HFFc6 (cell line): ENCODE measurements at places on chromosomes 16 and 17. TPM values are rescaled to one million over a fixed set of nuclear protein-coding genes. Genes with fewer than 3 reads are reported as not detected.

The KRTAP1-1 gene
- total RNA-seq, result 0.21 to 1.0 TPM (median 0.55 TPM) in 3 replicates

GRCh38 chr16:86955136-86955855 is 361.9 kb downstream of the C16orf95 start:
- no peak overlapping the region for H3K27ac ChIP-seq
- no peaks in the 10 kb centered on the region for H3K36me3 ChIP-seq
- peaks cover 21% of the 10 kb centered on the region for H3K27me3 ChIP-seq
- no peak for DNase-seq
- H3K4me1 ChIP-seq, result peaks cover 2% of the 10 kb centered on the region

DNA sequence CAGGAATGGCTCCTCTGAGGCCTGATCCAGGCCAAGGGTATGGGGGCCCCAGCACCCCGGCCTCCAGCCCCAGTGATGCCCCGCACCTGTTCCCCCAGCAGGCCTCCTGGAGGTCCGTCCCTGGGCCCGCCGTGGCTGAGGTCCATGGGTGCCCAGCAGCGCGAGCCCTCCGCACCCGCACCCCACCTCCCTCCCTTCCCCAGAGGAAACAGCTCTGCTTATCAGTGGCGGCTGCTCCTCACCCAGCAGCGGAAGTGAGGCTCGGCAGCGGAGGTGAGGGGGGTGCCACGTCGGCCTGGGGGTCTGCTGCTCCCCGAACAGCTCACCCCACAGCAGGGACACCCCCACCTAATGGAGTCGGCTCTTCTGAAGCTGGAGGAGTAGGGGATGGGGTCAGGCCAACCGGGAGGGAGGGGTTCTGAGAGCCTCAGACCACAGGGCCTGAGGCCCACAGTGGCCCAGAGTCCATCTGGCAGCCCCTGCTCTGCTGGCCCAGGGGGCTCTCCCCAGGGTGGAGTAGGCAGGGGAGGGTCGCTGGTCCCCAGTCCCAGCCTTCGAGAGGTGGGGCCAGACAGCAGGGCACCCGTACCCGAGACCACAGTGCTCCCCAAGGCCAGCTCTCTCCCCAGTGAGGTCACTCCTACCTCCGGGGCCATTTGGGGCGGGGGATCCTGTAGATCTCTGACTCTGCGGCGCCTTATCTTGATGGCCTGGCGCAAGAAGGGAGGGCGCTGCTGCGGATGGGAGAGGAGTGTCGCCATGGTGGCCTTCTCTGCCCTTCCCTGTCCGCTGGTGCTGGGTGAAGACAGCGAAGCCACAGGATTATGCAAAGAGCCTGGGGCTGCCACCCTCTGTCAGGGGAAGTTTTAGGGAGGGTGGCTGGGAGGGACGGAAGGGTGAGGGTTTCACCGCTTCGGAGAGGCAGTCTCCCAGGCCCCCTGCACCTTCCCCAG is at the start of gene UNC13D:
Gene UNC13D, minus strand, starts transcription at position 828 of the 953 bp plus-strand sequence. Its CDS starts 67 bp downstream, at position 761.
- no peak within 1 kb of the TSS for H3K4me3 ChIP-seq
- DNase-seq, result no peak
- no peak within 1 kb of the TSS for H3K27ac ChIP-seq
- H3K36me3 ChIP-seq, result peaks cover 7% of the 10 kb centered on the region

GRCh38 chr16:24149102-24149501 is 107.0 kb upstream of the CACNG3 start:
- no peaks in the 10 kb centered on the region for H3K27me3 ChIP-seq
- no peak for DNase-seq
- no peak overlapping the region for H3K27ac ChIP-seq
- H3K36me3 ChIP-seq, result no peaks in the 10 kb centered on the region
- no peak overlapping the region for H3K4me3 ChIP-seq
- H3K4me1 ChIP-seq, result no peaks in the 10 kb centered on the region

DNA sequence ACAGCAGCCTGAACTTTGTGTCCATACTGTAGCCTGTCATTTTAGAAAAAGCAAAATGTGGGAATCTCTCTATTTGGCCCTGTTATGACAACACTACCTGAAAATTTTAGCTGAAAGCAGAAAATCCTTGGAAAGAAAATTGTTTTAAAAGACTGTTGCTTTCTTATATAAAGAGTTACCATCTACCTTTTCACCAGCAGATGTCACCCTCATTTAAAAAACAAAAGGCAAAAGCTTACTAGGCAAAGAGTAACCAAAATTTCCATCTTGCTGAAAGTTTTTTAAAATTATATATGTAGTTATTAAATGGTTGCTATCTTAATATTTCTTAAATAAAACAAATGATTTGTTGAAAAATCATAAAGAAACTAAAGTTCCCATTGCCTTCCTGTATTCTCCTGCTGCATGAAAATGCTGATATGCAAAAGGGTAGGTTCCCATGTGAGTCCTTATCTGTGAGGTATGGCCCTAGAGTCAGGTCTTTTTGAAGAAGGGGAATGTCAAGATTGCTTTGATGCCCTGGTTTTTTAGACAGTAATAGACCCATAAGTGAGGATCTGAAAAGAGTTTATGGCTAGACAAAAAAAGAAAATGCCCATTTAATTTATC is 61.0 kb downstream of the TNRC6C start:
- H3K4me1 ChIP-seq, result peaks cover 29% of the 10 kb centered on the region
- H3K27me3 ChIP-seq, result no peaks in the 10 kb centered on the region; the same call in 1 of the 2 replicates
- H3K36me3 ChIP-seq, result no peaks in the 10 kb centered on the region
- no peak overlapping the region for H3K27ac ChIP-seq
- DNase-seq, result peak; percentile 31
- H3K4me3 ChIP-seq, result no peak overlapping the region
